Vagina (tissue), 2 donors: ENCODE measurements at places on chromosomes 13 and 19.

- no peak for DNase-seq
Observed at GRCh38 chr13:42028113-42028799, 20.2 kb upstream of the DGKH start.

DNA sequence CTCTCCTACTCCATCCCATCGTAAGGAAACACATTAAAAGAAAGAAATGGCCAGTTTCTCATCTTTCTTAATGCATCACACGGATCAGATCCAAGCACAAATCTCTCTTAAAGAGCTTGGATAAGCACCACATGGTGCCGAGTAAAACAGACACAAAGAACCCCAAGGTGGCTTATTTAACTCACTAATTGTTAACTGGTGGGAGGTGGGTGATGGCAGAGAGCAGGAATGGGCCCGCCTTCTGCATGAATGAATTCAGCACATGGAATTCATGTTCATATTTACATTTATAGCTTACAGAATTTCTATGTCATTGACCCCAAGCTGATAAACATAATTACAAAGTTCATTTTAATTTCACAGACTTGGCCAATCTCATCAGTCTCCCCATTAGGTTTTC is 89.9 kb downstream of the MZT1 start:
- no peak for DNase-seq

- no peak for DNase-seq
Observed at GRCh38 chr19:39070888-39071287, 13.3 kb upstream of the ACP7 start.

DNA sequence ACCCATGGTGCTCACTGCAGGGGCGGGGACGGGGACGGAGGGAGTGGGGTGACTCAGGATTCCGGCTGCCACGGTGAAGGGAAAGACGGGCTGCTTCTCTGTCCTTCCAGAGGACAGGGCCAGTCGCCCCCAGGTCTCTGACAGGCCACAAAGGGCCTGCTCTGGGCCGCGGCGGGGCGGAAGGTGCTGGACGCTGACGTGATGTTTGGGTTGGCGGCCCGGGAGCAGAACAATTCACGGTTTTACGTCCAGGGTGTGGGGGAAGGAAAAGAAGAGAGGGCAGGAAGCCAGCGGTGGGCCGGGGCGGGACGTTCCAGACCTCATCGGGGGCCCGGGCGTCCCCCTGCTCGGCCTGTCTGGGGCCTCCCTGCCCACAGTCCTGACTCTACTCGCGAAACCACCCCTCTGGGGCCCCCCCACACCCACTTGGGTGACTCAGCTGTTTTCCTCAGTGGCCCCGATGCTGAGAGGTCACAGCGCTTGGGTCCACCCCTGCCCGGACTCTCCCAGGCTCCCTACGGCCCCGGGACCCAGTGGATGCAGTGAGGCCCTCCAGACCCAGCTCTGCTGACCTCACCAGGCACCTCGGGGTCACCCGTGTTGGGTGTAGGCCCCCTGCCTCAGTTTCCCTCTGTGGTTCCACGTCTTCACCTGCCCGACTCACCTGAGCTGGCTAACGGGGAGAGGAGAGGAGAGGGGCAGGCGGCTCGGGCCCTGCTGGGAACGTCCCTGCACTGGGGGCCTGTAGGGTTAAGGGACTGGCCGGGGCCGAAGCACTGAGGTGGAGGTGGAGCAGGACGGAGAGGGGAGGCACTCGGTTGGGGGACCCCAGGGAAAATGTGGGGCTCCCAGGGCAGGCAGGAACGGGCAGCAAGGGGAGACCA is 29.2 kb downstream of the PIP5K1C start:
- no peak for DNase-seq

- no peak for DNase-seq
Observed at GRCh38 chr13:32243695-32244094, 71.5 kb downstream of the ZAR1L start.
